Stimulated activated CD4-positive, alpha-beta T cell treated with anti-CD3 and anti-CD28 coated beads, Interleukin-4, amount 100 ng/mL, for 24 hours (primary cell): ENCODE measurements at places on chromosomes 16 and 17.

DNA sequence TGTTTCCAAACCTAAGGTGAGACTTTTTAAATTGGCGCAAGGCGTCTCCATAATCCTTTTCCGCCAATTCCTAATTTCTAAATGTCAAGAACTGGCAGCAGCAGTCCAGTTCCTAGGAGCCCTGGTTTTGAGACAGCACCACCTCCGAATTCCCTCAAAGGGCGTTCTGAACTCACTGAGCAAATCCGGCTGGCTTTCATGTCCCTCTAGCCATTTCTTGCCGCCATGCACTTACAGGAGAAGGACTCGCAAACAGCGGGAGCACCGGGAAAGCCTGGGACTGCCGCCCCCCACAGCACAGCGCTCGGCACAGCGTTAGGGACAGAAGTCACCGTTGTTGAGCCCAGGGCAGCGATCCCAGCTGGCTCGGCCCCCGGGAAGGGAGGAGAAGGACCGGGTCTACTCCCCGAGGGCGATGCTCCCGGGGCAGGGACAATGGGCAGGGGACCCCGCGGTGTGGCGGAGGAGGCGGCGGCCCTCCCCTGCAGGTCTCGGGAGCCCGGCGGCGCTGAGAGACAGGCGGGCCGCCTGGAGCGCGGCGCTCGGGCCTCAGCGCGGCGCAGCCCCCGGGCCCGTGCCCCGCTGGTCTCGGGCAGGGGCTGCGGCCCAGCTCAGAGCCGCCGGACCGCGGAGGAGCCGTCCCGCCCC is 545 bp downstream of the ARHGAP17 start:
- peak; percentile 17 for DNase-seq

GRCh38 chr17:61731330-61731729 is 132.0 kb downstream of the BRIP1 start:
- no peak for DNase-seq

GRCh38 chr17:8912084-8912981 is 44.9 kb upstream of the PIK3R6 start:
- no peak for DNase-seq

- DNase-seq, result peak; percentile 79
These were observed 4.5 kb upstream of the HSD17B1 start for GRCh38 chr17:42548070-42548837.

- no peak for DNase-seq
These were observed 723.1 kb downstream of the WWOX start for GRCh38 chr16:78822509-78822908.
